ENCODE measurements at places on chromosomes 16 and 17. TPM values are rescaled to one million over a fixed set of nuclear protein-coding genes. Genes with fewer than 3 reads are reported as not detected.
A peak's percentile ranks its signal among the peaks of the same experiment; 100 is the strongest.

The SLC6A2 gene
- total RNA-seq = not detected

The ZACN gene
- not detected for total RNA-seq

The KAT8 gene
- 67.4 TPM for total RNA-seq

The SCN4A gene
- total RNA-seq = 0.32 TPM

The ZNF764 gene
- 10.0 TPM for total RNA-seq

The ATP2C2 gene
- total RNA-seq = not detected

The VMO1 gene
- total RNA-seq = 0.70 TPM

The ADCY9 gene
- total RNA-seq = 48.2 TPM

The EPX gene
- total RNA-seq = not detected

The RDM1 gene
- total RNA-seq = not detected

DNA sequence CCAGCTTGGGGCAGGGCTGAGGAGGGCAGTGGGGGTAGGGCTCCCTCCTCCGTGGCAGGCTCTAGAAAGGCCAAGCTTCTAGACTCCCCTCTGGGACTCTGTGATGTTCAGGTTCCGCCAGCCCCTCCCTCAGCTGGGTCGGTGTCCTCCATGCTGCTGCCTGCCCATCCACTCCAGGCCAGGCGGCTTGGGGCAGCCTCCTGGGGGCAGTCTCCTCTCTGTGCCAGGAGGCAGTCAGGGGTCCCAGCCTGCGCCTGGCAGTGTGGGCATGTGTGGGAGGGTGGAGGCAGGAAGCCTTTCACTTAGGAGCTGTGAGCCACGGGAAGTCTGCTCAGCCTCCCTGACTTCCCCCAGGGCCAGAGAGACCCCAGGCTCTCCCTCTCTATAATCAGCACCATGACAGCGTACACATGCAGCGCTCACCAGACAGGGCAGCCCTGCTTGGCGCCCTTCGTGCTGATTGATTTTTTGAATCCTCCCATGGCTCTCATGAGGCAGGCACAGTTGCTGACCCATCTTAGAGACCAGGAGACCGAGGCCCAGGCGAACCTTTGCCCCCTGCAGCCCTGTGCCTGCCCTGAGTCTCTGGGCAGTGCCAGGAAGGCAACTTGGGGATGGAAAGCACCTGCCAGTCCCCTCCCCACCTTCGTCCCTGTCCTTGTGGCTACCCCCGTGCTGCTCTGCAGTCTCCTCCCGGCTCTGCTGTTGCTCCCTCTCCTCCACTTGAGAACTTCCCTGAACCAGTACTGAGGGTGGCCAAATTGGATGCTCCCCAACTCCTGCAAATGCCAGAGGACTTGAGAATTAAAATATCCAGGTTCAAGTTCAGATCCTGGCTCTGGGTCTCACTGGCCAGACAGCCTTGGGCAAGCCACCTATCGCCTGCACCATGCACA is 234.7 kb upstream of the GSE1 start:
- no peak for DNase-seq

DNA sequence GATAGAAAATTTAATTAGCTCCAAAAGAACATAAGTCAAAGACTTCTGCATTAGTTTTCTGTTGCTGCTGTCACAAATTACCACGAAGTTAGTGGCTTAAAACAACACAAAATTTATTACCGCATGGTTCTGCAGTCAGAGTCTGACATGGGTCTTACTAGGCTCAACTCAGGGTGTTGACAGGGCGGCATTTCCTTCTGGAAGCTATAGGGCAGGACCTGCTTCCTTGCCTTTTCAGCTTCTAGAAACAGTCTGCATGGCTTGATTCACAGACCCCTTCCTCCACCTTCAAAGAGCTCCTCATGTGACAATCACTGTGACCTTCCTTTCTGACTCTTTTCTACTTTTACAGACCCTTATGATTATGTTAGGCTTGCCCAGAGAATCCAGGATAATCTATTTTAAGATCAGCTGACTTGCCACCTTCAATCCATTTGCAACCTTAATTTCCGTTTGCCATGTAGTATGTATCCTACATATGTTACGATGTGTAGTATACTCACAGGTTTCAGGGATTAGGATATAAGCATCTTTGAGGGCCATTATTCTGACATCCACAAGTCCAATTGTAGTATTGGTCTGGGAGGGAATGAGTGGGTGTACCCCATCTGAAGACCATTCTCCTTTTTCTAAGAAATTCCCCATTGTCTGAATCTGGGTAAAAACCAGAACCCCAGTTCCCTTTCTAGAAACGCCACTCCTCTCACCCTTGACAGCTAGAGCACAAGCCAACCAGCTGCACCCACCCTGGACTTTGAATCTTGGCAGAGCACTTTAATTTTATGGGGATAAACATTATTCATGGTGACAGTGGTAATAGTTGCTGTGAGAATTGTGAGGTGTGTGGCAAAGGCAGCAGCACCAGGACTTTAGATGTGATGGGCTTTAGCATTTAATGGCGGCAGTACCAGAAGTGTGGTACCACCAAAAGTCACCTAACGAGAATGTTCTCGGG is 265.5 kb downstream of the KCNJ2 start:
- DNase-seq = no peak

GRCh38 chr16:83669456-83669855 is 138.3 kb upstream of the HSBP1 start:
- no peak for DNase-seq

DNA sequence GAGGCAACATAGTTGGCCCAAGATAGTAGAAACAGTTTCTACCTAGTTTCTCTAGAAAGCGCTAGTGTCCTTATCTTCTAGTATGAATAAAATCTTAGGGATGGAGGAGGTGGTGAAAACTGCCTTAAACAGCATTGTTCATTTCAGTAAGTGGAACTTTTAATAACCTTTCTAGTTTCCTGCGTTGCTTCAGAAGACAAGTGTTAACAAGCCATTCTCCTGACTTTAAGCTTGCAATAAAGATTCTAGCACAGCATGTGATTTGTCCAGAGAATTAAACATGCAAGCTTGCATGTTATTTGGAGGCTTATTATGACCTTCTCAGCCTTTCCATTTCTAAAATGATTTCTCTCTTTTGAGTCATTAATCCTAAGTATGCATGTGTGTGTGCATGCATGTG is 72.3 kb downstream of the TANGO6 start:
- DNase-seq = no peak

DNA sequence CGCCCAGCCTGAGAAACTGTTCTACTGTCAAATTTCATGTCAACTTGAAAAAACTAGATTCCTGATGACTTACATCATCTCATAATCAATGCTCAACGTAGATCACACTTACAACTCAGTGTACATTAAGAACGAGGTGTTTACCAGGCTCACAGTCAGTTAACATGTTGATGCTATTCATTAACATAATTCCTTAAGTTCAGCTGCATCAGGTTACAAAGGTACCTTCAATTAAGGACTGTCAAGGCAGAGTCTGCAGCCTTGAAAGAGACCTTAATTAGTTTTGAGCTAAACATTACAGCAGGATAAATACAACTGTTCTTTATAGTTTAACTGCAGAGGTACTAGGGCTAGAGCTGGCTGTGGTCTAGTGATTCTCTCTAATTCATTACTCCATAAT is 1.9 kb downstream of the GNA13 start:
- no peak for DNase-seq

DNA sequence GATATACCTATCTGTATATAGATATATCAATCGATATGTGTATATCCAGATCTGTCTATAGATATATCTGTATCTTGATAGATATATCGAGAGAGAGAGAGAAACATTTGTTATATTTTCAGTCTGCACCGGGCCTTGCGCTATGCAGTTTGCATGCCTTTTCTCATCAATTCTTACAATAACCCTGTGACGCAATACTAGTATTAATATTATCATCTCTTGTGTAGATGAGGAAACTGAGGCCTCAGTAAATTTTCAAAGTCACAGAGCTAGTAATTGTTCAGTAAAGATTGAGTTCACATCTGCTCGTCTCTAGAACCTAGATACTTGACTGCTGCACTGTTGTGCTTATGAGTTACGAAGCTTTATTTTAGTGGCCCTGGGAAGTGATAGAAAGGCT is 77.6 kb downstream of the NF1 start:
- no peak for DNase-seq

- DNase-seq = no peak
Measured at GRCh38 chr17:2084036-2084765, 29.3 kb downstream of the HIC1 start.

DNA sequence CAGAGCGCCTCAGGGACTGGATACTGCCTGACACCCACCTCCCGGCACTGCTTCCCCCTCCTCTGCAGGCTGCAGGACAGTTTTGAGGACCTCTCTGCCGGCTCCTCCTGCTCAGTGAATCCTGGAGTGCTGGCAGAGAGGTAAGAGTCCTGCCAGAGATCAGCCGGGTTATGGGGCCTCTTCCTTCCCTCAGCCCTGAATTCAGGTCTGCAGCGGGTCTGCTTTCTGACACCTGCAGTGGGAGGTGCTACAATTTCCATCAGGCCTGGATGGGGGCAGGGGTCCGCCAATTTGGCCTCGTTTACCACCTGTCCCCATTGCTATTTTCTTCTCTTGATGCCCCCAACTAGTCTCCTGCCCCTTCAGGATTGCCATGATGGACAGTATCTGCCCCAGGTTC is 3.0 kb upstream of the NEURL4 start:
- DNase-seq = no peak

DNA sequence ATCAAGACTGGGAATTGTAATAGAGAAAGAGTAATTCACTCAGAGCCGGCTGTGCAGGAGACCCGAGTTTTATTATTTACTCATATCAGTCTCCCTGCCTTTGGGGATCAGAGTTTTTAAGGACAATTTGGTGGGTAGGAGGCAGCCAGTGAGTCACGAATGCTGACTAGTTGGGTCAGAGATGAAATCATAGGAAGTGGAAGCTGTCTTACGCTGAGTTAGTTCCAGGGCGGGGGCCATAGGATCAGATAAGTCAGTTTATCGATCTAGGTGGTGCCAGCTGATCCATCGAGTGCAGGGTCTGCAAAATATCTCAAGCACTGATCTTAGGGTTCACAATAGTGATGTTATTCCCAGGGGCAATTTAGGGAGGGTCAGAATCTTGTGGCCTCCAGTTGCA is 20.2 kb upstream of the GUCY2D start:
- DNase-seq = no peak

DNA sequence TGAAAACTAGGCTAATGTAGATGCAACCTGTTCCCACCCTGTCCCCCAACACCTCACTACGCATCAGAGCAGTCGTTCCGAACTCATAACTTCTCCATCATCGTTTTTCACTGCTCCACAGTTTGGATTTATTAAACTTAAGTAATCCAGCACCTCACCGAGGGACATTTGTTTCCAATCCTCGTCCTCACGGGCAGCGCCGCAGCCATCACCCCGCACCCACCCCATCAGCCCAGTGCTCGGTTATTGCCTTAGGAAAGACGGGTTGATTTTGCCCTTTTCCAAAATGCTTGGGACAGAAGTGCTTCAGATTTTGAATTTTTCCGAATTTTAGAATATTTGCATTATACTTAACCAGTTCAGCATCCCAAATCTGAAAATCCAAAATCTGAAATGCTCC is 71.0 kb upstream of the DOC2B start:
- no peak for DNase-seq

DNA sequence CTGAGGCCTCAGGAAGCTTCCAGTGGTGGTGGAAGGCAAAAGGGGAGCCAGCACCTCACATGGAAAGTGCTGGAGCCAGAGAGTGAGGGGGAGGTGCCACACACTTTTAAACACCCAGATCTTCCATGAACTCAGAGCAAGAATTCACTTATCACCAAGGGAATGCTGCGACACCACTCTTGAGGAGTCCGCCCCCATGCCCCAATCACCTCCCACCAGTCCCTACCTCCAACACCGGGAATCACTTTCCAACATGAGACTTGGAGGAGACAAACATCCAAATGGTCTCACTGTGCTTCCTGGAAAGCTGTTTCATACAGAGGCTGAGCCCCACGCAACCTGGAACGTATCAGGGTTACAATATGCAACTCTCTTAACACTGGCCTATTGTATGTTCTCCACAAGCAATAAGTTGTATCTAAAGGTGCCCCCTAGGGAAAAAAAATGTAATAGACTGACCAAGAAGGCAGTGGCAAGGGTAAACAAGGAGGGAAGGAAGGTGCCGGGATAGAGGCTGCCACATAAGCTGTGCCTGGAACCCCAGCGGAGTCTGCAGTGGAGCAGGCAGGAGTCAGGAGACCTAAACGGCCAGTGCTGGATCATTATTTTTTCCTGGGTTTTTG is 106.7 kb upstream of the FOXF1 start:
- no peak for DNase-seq

DNA sequence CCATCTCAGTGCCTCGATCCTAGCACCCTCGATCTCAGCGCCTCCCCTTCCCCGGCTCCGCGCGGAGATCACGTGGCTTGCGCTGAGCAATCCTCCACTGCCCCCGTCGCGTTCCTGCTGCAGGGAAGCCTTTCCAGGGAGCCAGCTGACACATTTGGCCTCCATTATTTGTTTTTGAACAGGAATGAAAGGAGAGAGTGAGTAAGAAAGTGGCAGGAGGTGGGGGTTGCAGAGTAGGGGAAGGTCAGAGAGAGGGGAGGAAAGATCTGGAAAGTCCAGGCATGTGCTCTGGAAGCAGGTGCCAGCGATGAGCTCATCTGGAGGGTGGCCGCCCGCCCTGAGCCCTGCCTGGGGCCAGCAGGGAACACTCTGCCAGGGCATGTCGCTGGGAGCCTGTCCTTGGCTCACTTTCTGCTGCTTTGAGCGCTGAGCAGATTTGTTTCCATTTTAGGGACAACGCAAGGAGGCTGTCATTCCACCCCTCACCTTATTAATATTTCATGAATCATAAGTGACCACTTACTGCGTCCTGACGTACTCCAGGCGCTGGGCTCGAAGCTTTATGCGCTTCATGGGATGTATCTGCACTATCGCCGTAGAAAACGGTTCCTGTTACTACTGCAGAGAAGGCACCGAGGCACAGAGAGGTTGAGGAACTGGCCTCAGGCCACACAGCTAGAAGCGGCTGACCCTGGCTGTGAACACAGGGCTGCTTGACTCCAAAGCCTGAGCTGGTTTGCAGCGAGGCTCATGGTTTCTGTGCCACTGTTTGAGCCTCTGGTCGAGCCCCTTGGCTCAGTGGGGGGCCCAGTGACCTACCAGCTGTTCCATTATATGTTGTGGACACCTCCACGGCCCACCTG is 283.1 kb downstream of the SEC14L1 start:
- peak; percentile 90 for DNase-seq

GRCh38 chr17:18257982-18258355 is 569 bp downstream of the FLII start:
- peak; percentile 93 for DNase-seq

- DNase-seq = no peak
Measured at GRCh38 chr17:60091109-60091508, 12.4 kb upstream of the HEATR6 start.

- no peak for DNase-seq
Measured at GRCh38 chr17:39360537-39360936, 40.9 kb downstream of the FBXL20 start.
